Left hindlimb (tissue), 1 donor: ENCODE measurements at places on chromosomes 5 and 9.

- no peak for DNase-seq
Measured at GRCh38 chr9:95045751-95046150, 271.8 kb downstream of the FANCC start.

DNA sequence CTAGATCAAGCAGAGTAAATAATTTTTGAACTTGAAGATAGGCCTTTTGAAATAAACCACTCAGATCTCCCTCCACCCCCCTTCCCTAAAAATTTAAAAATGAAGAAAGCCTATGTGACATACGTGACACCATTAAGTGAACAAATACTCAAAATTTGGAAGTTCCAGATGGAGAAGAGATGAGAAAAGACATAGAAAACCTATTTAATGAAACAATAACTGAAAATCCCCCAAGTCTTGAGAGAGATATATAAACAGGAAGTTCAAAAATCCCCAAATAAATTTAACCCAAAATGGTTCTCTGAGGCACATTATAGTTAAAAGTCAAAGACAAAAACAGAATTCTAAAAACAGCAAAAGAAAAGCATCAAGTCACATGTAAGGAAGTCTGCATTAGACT lies 428.6 kb downstream of the PSAT1 start:
- DNase-seq, result no peak

DNA sequence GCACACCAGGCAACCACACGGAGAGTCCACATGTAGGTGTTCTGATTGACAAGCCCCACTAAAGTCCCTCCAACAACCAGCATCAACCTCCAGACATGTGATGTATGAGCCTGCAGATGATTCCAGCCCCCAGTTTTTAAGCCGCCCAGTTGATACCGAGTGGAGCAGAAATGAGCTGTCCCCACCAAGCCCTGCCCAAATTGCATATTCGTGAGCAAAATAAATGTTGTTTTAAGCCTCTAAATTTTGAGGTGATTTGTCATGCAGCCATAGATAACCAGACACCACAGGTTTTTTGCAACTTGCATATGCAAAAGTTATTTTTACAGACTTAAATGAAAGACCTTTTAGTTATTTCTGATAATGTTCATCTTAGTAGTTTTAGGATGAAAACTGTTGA lies 187.7 kb downstream of the PIK3R1 start:
- DNase-seq, result no peak

- DNase-seq, result peak; percentile 91
Measured at GRCh38 chr5:9545992-9546851, at the start of gene SEMA5A. Gene SEMA5A, minus strand, starts transcription at chr5:9546075. Its CDS starts 166,129 bp downstream, at chr5:9379946.

GRCh38 chr5:172932313-172933017 lies 26.8 kb upstream of the RPL26L1 start:
- peak; percentile 70 for DNase-seq

- DNase-seq, result no peak
Measured at GRCh38 chr5:131677115-131677514, 42.1 kb upstream of the RAPGEF6 start.

- peak; percentile 10 for DNase-seq
Measured at GRCh38 chr5:6728011-6728794, 15.0 kb downstream of the TENT4A start.

GRCh38 chr5:179819296-179820126 lies 1.2 kb upstream of the SQSTM1 start:
- DNase-seq, result no peak
